ENCODE measurements at places on chromosomes 7 and 10.

DNA sequence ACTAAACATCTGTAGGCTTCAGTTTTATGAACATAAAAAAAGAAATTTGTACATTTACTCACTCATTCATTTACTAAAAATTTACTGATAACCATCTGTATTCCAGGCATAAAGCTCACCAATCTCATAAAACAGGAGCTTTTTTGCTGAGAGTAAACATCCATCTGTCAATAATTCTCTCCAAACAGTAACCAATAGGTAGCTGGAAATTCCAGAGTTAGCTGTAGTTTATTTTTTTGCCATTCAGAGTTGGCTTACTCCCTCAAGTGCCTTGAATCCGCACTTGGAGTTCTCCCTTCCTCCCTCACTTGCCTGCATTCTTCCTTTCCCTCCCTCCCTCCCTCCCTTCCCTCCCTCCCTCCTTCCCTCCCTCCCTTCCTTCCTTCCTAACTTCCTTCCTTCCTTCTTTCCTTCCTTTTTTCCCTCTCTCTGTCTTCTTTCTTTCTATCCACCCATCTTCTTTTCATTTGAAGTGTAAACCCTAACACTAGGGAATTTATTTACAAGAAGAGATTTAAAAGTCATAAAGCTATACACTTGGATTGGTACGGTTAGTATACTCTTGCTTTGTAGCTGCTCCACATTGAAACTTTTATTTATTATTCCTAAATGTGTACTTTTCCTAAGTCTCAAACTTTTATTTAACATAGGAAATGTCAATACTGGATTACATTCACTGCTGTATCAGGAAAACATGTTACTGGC lies 44.6 kb upstream of the BICC1 start:
- no peak for DNase-seq

GRCh38 chr7:96005271-96005670 lies 232.9 kb downstream of the DYNC1I1 start:
- DNase-seq = no peak

DNA sequence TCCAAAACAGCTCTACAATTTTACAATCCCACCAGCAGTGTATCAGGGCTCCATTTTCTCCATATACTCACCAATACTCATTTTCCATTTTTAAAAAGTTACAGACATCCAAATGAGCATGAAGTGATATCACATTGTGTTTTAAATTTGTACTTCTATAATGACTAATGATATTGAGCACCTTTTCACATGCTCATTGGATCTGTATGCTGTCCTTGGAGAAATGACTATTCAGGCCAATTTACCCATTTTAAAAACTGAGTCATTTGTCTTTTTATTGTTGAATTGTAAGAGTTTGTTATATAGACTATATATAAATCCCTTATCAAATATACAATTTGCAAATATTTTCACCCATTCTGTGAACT lies 162.0 kb downstream of the MAGI2 start:
- no peak for DNase-seq

DNA sequence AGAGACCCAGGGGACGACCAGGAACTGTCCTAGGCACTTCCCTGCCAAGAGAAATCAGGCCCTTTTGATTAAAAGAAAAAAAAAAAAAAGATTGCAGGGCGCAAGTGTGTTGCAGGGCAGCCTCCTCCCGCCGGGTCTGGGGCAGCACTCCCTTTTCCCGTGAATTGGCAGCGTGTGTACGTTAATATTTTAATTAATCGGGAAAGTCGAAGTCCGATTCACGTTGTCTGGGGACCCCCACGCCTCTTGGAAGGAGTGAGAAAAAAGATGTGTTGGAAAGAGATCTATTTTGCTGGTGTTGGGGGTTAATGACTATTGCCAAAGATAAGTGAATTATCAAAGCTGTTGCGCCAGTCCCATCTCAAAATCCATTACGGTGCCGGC lies 1.3 kb upstream of the EBF3 start:
- no peak for DNase-seq

Data from H1 (cell line).